ENCODE measurements at places on chromosomes 11 and 22. TPM values are rescaled to one million over a fixed set of nuclear protein-coding genes. Genes with fewer than 3 reads are reported as not detected.

UBE4A gene
- polyA plus RNA-seq, result 48.3 TPM

CDCA5 gene
- 16.3 TPM for polyA plus RNA-seq

RAB3IL1 gene
- polyA plus RNA-seq, result 18.0 TPM

CDC42BPG gene
- 6.3 TPM for polyA plus RNA-seq

LRRC4C gene
- polyA plus RNA-seq, result 17.1 TPM

DUSP8 gene
- 6.6 TPM for polyA plus RNA-seq

NCF4 gene
- 2.4 TPM for polyA plus RNA-seq

DNA sequence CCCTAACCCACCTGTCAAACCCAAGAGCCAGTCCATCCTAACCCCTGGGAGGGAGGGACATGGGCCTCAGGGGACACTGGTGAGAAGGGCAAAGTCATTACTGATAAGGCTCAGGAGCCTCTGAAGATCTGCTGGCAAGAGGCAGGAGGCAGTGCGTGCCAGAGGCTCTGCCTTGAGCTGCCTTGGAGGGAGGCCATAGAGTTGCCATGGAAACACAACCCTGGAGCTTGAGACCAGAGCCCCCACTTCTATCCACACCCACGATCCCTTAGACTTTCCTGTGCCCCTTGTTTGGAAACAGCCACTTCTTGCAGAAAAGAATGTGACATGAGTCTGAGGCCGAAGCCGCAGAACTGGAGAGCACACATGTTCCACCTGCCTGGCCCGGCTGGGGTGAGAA, 89.7 kb upstream of the CSNK2A3 start:
- no peak for DNase-seq

DNA sequence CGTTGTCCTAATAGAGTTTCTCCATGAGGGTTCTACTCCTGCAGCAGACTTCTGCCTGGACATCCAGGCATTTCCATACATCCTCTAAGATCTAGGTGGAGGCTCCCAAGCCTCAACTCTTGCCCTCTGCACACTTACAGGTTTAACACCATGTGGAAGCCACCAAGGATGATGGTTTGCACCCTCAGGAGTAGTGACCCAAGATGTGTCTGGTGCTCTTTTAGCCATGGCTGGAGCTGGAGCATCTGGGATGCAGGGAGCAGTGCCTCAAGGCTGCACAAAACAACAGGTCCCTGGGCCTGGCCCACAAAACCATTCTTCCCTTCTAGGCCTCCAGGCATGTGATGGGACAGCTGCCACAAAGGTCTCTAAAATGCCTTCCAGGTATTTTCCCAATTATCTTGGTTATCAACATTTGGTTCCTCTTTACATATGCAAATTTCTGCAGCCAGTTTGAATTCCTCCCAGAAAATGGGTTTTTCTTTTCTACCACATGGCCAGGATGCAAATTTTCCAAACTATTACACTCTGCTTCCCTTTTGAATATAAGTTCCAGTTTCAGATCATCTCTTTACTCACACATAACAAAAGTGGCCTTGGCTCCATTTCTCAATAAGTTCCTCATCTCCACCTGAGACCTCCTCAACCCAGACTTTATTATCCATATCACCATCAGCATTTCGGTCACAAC, 69.5 kb upstream of the GNAZ start:
- DNase-seq, result no peak

DNA sequence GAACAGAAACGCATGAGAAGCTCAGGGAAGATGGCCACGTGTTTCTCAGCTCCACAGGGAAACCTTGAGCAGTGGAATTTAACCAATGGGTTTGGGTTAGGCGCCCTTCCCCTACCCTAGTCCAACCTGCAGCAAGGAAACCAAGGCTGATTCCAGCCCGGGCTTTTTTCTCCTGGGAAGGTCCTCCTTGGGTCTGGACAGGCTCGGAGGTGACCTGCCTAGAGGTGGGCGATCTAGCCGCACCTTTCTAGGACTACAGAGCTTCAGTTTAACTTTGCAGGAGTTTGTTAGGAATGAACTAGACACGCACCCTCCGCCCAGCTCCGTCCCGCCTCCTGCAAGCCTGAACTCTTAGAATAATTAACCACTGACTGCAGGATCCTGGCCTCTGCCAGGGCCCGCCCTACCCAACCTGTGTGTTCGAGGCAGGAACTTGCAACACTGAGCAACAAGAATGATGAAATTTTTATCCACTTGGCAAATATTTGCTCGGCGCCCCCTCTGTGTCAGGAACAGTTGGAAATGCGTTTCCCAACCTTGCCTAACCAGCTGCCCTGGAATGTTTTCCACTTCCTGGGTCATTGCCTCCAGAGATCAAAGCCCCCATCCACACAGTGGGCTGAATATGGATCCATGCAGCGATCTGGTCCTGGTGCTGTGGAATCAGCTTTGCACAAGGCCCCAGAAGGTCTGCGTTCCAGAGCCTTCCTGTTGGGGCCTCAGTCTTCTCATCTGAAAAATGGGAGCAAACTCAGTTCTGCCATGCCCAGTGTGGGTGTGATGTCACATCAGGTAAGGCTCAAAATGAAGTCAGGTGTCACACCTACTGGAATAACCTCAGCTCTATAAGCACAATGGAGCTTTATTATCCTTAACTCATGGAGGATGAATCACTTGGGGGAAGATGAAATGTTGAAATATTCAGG, 13.3 kb downstream of the MPST start:
- no peak for DNase-seq

DNA sequence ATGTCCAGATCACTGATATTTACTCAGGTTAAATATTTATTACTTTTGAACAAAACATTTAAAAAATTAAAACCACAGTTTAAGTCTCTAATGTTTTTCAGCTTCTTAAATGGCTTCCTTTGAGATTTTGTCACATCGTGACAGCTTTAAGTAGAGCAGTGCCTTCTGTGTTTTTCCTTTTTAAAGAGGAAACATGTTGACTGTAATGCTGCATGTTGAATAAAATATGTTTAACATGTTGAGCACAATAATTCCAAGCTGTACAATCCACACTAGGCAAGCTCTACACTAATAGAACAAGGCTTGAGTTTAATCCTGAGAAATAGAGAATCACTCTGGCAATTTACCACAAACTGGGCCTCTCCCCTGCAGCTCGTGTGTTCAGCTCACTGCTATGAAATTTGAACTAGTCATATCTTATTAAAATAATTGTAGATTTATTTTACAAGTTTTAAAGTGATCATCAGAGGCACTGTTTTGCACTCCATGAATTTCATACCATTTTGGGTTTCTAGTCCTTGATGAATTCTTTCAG, 368.3 kb downstream of the SOX6 start:
- no peak for DNase-seq

DNA sequence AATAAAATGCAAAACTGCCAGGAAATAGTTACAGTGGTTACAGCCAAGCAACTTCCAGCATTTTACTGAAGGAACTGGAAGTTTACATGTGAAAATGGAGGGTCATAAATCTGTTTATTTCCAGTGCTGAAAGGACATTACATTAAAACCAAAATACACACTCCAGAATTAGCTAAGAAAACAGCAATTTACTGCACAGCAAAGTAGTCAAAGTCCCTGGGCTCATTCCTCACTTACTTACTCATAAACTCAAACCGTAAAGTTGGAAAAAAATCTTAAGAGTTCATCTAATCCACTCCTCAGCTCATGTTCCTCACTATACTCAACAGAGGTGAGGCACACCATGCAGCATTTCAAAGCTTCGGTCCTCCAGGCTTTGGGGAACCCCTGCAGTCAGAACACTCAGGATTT, 17.4 kb downstream of the CTSC start:
- DNase-seq, result no peak

DNA sequence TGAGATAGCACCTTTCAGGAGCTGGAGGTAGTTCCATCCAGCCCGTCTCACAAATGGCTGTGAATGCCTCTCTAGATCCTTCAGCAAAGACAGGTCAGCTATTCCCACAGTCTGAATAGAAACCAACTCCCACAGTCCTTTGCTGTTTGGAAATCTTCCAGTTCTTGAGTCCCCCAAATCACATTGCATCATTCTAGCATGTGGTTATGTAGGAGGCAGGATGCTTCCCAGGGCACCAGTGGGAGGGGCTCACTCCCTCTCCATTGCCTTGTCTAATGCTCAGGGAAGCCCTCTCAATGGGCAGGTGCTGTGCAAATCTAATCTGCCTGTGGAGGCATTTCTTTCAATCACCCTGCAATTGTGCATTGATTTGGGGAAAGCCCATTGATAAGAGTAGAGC, 14.6 kb downstream of the NAV2 start:
- no peak for DNase-seq

GRCh38 chr22:30720263-30720837, 25.7 kb downstream of the OSBP2 start:
- DNase-seq, result no peak

DNA sequence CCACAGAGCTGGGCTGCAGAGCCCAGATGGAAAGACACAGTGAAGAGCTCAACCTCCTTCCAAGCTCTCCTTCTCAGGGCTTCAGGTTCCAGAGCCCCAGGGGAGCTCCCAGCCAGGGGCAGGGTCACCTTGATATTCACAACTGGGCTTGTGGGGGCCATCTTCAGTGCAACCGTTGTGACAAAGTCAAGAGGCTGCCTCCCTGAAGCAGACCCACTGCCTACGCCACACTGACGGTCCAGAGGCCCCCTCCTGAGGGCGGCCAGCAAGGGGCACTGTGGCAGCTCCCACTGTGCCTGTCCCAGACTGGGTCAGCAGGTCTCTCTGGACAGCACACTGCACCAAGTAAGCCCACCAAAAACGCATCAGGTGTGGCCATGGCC, 84.1 kb downstream of the DGCR2 start:
- DNase-seq, result no peak

- no peak for DNase-seq
Measured at GRCh38 chr22:41638124-41638523, 17.0 kb downstream of the XRCC6 start.

DNA sequence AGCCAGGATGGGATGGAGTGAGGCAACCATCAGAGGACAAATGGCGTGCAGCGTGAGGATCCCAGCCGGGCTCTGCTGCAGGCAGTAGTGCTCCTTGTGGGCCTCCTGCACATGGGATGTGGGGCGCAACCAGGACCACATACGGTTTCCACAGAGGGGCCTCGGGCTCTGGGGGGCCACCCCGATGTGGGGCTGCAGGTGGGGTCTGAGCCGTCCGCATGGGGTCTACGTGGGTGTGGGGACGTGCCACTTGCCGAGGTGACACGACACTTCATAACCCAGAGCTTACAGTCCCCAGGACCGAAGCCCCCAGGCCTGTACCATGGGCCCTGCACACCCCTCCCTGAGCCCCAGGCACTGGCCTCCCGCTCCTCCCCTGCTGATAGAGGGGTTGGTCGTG, 10.8 kb downstream of the TTLL8 start:
- DNase-seq, result no peak

DNA sequence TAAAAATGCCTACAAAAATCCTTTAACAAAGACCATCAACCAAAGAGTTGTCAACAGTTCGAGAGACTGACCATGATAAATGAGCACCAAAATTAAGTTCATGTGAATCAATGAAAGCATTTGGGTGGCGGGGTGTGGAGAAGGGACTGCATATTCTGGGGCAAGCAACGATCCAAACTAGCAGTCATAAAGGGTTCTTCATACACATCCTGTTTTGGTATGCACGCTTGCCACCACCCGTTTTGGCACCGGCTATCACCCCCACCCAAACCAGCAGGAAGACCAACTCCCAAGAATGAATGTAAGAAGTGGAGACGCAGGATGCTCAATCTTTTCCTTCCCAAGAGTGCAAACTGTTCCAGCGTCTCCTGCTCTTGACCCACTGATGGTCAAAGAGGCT, 80.8 kb downstream of the SGSM3 start:
- DNase-seq, result no peak

GRCh38 chr11:13205486-13205885, 72.1 kb upstream of the BMAL1 start:
- DNase-seq, result no peak

- DNase-seq, result no peak
Measured at GRCh38 chr11:95445746-95446333, 214.8 kb upstream of the SESN3 start.

DNA sequence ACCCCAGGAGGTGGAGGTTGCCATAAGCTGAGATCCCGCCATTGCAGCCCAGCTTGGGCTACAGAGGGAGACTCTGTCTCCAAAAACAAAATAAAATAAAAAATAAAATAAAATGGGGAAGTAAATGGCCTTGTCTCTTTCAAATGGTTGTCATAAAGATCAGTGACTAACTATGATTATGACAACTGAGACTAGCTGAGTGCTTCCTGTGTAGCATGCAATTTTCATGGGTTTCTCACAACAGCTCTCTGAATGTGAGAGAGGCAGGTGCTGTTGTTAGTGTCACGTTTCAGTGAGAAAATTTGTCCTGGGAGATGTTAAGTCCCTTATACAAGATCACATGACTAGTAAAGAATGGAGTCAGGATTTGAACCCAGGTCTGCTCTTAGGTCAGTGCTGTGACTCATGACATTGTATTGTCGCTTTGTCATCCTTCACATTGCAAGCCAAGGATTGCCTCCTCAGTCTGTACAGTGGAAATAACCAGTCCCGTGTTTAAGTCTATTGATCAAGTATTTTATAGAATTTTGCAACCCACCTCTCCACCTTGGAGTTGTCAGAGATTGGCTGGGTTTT, 163.3 kb upstream of the CCDC90B start:
- no peak for DNase-seq

DNA sequence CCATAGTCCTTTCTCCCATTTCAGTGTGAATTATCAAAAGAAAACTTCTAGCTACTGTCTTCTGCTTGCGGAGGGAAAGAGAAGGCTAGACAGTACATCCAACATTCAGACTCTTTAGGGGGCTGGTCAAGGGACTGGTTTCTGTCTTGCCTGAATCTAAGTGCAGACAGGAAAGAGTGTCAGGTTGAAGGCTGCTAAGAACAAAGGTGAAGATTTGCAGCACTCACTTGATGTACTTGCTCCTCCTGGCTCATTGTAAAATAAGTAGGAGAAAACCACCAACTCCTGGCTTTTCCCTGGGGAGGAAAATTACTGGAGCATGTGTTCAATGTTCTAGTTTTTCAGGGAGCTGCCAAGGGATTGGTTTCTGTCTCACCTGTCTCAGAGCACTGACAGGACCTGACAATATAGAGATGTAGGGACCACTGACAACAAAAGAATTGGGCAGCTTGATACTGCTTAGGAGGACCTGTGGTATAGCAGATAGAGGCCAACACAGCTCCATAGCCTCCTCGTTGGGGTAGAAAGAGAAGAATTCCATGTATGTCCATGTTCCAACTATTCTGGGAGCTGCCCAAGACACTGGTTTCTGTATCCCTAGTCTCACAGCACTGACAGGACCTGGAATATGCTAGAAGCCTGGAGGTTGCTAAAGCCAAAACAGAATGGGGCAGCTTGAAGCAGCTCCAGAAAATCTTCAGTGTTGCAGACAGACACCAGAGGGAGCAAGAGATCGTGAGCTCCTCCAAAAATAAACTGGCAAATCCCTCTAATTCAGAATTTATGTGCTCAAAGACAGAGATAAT, 39.7 kb upstream of the MMP12 start:
- no peak for DNase-seq

- no peak for DNase-seq
Measured at GRCh38 chr22:18909556-18909955, 3.4 kb downstream of the DGCR6 start.

DNA sequence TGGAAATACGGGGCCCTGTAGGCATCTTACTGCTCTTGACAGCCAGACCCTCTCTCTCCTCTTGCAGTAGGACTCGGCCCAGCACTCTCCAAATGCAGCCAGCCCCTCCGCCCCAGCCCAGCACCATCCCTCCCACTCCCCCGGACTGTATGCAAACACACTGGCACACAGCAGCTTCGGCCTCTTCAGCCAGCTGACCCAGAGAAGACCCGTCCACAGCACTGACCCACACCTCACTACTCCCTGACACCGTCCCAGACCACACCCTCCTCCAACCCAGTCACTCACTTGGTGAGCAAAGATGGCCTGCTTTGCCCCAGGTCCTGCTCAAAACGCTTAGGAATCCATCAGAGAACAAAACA, 164.6 kb downstream of the IGLL1 start:
- no peak for DNase-seq

GRCh38 chr11:83909579-83910534, 623.7 kb upstream of the CCDC90B start:
- no peak for DNase-seq

Measured in renal cortex interstitium (tissue), 15 donors.